ENCODE measurements at places on chromosomes 12 and 14.
A peak's percentile ranks its signal among the peaks of the same experiment; 100 is the strongest.

- DNase-seq = no peak
Observed at GRCh38 chr12:96208346-96208745, 14.2 kb downstream of the ELK3 start.

DNA sequence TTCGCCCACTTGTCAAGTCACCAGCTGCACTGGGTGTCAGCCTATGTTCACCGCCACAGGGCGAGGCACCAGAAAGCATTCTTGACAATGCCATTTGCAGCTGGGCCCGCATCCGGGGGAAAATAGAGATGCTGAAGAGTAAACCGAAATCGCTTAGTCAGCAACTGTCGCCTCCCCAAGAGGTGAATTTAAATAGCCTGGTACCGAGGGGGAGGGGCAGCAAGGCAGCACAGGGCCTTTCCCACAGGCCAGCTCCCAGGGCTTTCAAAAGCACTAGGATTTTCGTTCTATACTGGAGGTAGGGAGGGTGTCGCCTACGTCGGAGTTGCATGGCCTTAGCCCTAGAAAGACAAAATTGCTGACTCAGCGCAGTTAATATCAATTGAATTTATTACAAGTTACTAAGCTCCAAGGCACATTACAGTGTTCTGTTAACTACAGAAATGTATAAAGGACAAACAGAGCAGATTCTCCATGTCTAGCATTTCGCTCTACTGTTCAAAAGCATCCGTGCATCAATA is 4.3 kb downstream of the IRF2BPL start:
- DNase-seq = no peak

GRCh38 chr14:65462411-65462810 is 49.9 kb downstream of the FUT8 start:
- no peak for DNase-seq

DNA sequence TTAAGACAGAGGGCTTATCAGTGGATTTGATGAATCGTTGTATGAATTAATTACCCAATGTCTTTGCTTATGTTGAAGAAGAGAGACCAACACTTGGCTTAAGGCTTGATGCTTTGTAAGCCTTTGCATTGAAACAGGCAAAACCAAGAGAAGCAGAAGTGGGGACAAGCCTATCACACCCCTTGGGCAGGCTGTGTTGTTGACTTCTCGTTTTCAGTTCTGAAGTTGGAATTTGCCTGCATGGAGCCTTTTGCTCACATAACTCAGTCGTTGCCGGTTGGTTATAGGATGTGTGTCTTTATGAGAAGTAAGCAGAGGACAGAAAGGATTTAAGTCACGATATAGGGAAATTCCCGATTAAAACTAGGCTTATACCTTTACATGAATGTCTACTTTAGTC is 94.7 kb downstream of the CCDC92 start:
- DNase-seq = no peak

DNA sequence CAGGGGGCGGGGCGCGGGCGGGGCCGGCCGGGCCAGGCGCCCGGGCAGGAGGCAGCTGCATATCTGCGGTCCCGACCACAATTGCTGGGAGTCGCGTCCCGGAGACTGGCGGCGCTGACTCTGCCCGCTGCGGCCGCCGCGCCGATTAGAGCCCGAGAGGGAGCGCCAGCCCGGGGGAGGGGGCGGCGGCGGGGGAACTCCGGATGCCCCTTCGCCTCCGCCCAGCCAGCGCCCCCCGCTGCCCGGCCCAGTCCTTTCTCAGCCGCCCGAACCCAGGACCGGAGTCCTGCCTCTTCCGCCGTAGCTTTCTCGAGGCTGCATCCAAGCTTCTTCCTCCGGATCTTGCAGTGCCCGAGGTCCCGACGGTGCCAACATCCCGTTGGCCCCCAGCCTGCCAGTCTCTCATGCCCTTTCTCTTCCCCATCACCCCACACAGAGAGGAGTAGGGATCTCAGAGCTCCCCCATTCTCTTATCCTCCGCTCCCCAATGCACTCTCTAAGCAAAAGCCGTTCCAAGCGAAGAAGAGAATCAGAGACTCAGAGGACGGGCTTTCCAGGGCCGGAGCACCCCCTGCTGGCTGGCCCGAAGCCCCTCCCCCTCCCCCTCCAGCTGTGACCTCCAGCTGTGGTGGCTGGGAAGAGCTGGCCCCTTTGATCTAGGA is 8.8 kb upstream of the SP7 start:
- peak; percentile 23 for DNase-seq

GRCh38 chr12:95004610-95005009 is 1.1 kb upstream of the NDUFA12 start:
- DNase-seq = no peak

Data from activated naive CD4-positive, alpha-beta T cell (primary cell).